Prostate gland (tissue), 2 donors: ENCODE measurements at places on chromosomes 2 and 18. TPM values are rescaled to one million over a fixed set of nuclear protein-coding genes. Genes with fewer than 3 reads are reported as not detected.
A peak's percentile ranks its signal among the peaks of the same experiment; 100 is the strongest.

COL6A3 gene
- total RNA-seq = 86.9 TPM

KCNG2 gene
- total RNA-seq = not detected

- no peaks in the 10 kb centered on the region for H3K36me3 ChIP-seq
- H3K27ac ChIP-seq = no peak overlapping the region
- no peaks in the 10 kb centered on the region for H3K27me3 ChIP-seq
- peaks cover 21% of the 10 kb centered on the region for H3K4me1 ChIP-seq
These were observed 129.3 kb downstream of the HDAC4 start for GRCh38 chr2:239271471-239271870.

PPP1R7 gene
- total RNA-seq = 91.3 TPM

DNA sequence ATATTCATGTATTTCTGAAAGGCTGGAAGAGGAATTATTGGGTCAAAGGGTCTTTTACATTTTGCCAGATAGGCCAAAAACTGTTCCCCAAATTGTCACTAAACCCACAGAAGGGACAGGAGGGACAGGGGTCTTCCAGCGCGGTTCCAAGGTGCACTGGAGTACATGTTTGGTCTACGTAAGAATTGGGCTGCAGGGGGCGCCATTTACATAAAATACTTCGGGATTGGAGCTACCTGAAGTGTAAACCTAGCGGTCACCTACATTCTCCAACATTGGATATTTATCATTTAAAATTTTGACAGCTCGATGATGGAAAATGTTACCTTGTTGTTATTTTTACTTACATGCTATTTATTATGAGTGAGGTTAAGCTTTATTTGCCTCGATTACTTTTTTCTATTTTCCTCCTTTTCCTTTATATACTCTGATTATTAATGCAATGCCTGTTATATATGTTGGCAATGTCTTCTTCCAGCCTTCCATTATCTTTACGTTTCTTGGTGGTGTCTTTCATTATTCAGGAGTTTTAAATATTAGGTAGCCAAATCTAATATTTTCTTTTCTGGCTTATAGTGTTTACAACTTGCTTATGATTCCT is 43.0 kb upstream of the RAB6C start:
- H3K4me3 ChIP-seq = no peak overlapping the region
- peak; percentile 60 for DNase-seq

GRCh38 chr2:60612033-60612432 is 58.6 kb upstream of the BCL11A start:
- no peak for DNase-seq
- H3K36me3 ChIP-seq = no peaks in the 10 kb centered on the region
- no peaks in the 10 kb centered on the region for H3K27me3 ChIP-seq
- H3K27ac ChIP-seq = no peak overlapping the region
- H3K4me1 ChIP-seq = no peaks in the 10 kb centered on the region
- no peak overlapping the region for H3K4me3 ChIP-seq

ACADL gene
- total RNA-seq = 54.0 TPM

AP1S3 gene
- total RNA-seq = 2.7 TPM

- no peaks in the 10 kb centered on the region for H3K36me3 ChIP-seq
- no peak for DNase-seq
- no peaks in the 10 kb centered on the region for H3K4me1 ChIP-seq
- no peaks in the 10 kb centered on the region for H3K27me3 ChIP-seq
- H3K27ac ChIP-seq = no peak overlapping the region
- H3K4me3 ChIP-seq = no peak overlapping the region
These were observed 89.0 kb downstream of the MTCL1 start for GRCh38 chr18:8794156-8794933.

DNA sequence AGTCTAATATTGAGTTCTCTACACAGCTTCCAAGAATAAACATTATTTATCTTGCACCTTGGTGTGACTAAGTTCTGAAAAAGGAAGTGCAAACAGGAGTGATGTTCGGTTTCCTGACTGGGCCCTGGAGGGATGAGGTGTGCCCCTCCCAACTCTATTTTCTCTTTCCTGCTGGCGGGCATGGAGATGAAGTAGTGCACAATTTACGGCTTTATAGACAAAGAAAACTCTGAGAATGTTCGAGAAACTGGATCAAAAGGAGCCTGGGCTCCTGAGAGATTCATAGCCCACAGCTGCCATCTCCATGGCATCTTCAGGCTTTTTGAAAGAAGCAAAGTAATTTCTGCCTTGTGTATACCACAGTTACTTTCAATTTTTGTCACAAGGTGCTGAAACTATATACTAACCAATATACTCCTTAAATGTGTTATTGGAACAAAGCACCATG is 22.3 kb downstream of the LRATD1 start:
- H3K4me3 ChIP-seq = no peak overlapping the region
- no peaks in the 10 kb centered on the region for H3K36me3 ChIP-seq
- no peak overlapping the region for H3K27ac ChIP-seq
- DNase-seq = no peak
- no peaks in the 10 kb centered on the region for H3K4me1 ChIP-seq

DNAH6 gene
- 4.9 TPM for total RNA-seq

- H3K27me3 ChIP-seq = no peaks in the 10 kb centered on the region
- H3K4me3 ChIP-seq = no peak overlapping the region
- H3K36me3 ChIP-seq = no peaks in the 10 kb centered on the region
These were observed 414.7 kb downstream of the LRATD1 start for GRCh38 chr2:15047184-15047583.

GRCh38 chr2:121664086-121664485 is 14.8 kb upstream of the CLASP1 start:
- no peaks in the 10 kb centered on the region for H3K4me1 ChIP-seq
- no peaks in the 10 kb centered on the region for H3K36me3 ChIP-seq
- no peak overlapping the region for H3K4me3 ChIP-seq
- no peak overlapping the region for H3K27ac ChIP-seq
- DNase-seq = no peak

DNA sequence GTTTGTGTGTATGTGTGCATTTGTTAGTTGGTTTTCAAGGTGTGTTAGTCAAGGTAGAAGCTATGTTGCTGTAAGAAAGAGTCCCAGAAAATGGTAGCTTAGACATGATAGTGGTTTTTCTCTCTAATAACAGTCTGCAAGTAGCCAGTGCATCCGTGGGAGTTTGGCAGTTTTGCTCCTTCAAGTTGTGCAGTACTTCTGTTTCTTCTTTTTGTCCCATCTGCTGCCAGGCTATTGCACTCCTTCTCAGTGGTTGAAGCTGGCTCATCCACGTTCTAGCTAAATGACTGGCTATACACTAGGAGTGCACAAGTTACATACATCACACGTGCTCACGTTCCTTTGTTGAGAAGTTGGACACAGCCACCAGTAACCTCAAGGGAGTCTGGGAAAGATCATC is 134.7 kb downstream of the ASXL3 start:
- H3K4me3 ChIP-seq = no peak overlapping the region
- no peak overlapping the region for H3K27ac ChIP-seq
- DNase-seq = no peak
- no peaks in the 10 kb centered on the region for H3K4me1 ChIP-seq

UGT1A6 gene
- 0.85 TPM for total RNA-seq

- no peaks in the 10 kb centered on the region for H3K36me3 ChIP-seq
- H3K4me3 ChIP-seq = no peak overlapping the region
- no peaks in the 10 kb centered on the region for H3K4me1 ChIP-seq
- H3K27me3 ChIP-seq = no peaks in the 10 kb centered on the region
- no peak overlapping the region for H3K27ac ChIP-seq
These were observed 122.8 kb upstream of the COL5A2 start for GRCh38 chr2:189302274-189302948.

- H3K36me3 ChIP-seq = no peaks in the 10 kb centered on the region
- DNase-seq = no peak
- no peaks in the 10 kb centered on the region for H3K4me1 ChIP-seq
- no peak overlapping the region for H3K4me3 ChIP-seq
These were observed 47.6 kb downstream of the GNAL start for GRCh38 chr18:11736656-11737055.

DNA sequence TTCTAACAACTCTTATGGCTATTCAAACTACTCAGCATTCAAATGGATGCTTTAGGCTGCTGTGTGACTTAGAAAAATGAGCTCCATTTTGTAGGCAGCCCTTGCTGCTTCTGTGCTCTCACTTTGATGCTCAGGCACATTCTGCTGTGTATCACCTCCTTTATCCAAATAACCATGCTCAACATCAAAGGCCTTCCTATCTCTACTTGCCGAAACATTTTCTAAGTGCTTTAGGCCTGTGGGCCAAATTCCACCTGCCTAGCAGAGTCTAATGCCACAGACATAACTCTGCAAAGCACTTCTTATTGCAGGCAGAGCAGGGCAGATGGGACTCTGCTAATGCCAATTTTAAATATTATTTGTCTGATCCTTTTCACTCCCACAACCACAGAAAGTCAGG is 397.4 kb downstream of the RND3 start:
- no peak for DNase-seq
- no peaks in the 10 kb centered on the region for H3K4me1 ChIP-seq
- no peaks in the 10 kb centered on the region for H3K27me3 ChIP-seq
- H3K4me3 ChIP-seq = no peak overlapping the region
- H3K36me3 ChIP-seq = no peaks in the 10 kb centered on the region

GRCh38 chr18:62450546-62451410 is 72.0 kb upstream of the ZCCHC2 start:
- H3K4me3 ChIP-seq = no peak overlapping the region
- H3K27ac ChIP-seq = no peak overlapping the region
- no peaks in the 10 kb centered on the region for H3K4me1 ChIP-seq
- no peaks in the 10 kb centered on the region for H3K27me3 ChIP-seq

GRCh38 chr2:27915874-27916273 is 25.3 kb downstream of the BABAM2 start:
- H3K27me3 ChIP-seq = no peaks in the 10 kb centered on the region
- DNase-seq = no peak
- no peaks in the 10 kb centered on the region for H3K36me3 ChIP-seq
- H3K4me3 ChIP-seq = no peak overlapping the region

DNA sequence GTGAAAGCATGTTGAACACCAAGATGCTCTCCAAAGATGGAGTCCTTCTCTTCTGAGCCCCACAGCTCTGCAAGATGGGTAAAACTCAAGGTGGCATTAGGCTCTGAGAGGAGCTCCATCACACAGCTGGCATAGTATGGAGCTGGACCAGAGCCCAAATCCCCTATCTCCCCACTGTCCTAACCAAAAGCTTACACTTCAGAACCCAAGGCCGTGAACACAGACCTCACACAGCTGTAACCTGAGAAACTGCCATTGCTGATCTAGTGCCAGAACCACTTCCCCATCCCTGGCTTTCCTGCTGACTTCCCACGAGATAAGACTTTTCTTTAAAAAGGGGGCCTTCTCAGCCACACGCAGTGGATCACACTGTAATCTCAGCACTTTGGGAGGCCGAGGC is 25.0 kb downstream of the TTC32 start:
- no peaks in the 10 kb centered on the region for H3K4me1 ChIP-seq
- no peak overlapping the region for H3K4me3 ChIP-seq
- H3K27me3 ChIP-seq = no peaks in the 10 kb centered on the region

GRCh38 chr2:199627417-199627816 is 169.7 kb upstream of the SATB2 start:
- no peaks in the 10 kb centered on the region for H3K36me3 ChIP-seq
- no peak overlapping the region for H3K27ac ChIP-seq
- DNase-seq = no peak
- no peak overlapping the region for H3K4me3 ChIP-seq

DNA sequence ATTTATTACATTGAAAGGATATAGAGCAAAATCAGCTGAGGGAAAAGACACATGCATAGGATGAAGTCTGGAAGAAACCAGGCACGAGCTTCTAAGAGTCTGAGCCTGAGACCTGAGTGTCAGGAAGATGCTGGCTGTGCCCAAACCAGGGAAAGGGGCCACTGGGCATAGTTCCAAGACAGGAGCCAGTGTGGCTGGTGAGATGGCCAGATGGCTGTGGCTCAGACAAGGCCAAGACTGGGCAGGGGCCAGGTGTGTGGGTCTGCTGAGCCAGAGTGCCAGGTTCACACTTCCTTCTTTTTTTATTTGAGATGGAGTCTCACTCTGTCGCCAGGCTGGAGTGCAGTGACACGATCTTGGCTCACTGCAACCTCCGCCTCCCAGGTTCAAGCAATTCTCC is 95.5 kb upstream of the ATG16L1 start:
- H3K4me1 ChIP-seq = no peaks in the 10 kb centered on the region
- H3K27me3 ChIP-seq = no peaks in the 10 kb centered on the region
- no peaks in the 10 kb centered on the region for H3K36me3 ChIP-seq
- no peak for DNase-seq

GRCh38 chr2:218953366-218953954 is 6.0 kb upstream of the CDK5R2 start:
- no peak overlapping the region for H3K27ac ChIP-seq
- H3K27me3 ChIP-seq = peaks cover 3% of the 10 kb centered on the region

C2orf92 gene
- 2.0 TPM for total RNA-seq

SCYGR6 gene
- total RNA-seq = not detected

GRCh38 chr2:45300026-45300750 is 290.9 kb upstream of the SIX2 start:
- no peaks in the 10 kb centered on the region for H3K27me3 ChIP-seq
- H3K27ac ChIP-seq = no peak overlapping the region
- H3K4me1 ChIP-seq = no peaks in the 10 kb centered on the region
- no peaks in the 10 kb centered on the region for H3K36me3 ChIP-seq
- no peak for DNase-seq

- H3K4me1 ChIP-seq = no peaks in the 10 kb centered on the region
- no peaks in the 10 kb centered on the region for H3K27me3 ChIP-seq
- no peak for DNase-seq
- H3K36me3 ChIP-seq = no peaks in the 10 kb centered on the region
These were observed 89.8 kb upstream of the CYRIA start for GRCh38 chr2:16755442-16755841.

DNA sequence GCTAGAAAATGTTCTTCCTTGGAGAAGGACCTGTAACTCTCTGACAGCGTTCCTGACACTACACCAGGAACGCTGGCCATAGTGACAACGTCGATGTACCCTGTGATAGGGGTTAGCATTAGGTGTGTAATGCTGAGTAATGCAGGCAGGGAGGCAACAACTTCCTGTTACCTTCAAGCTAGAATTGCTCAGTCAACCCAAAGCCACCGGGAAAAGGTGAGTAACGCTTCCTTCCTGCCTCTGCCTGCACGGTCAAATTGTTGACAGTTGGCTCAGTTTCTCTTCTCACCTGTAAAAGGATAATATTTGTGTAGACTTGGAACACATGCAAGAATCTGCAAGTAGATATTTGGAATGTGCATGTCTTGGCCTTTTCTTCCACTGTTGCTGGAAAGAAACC is 12.7 kb downstream of the FAM110C start:
- H3K27ac ChIP-seq = no peak overlapping the region
- H3K36me3 ChIP-seq = no peaks in the 10 kb centered on the region
- peak; percentile 76 for DNase-seq
- no peaks in the 10 kb centered on the region for H3K4me1 ChIP-seq
- H3K27me3 ChIP-seq = no peaks in the 10 kb centered on the region
- H3K4me3 ChIP-seq = no peak overlapping the region

IGFBP2 gene
- 152 TPM for total RNA-seq

DNA sequence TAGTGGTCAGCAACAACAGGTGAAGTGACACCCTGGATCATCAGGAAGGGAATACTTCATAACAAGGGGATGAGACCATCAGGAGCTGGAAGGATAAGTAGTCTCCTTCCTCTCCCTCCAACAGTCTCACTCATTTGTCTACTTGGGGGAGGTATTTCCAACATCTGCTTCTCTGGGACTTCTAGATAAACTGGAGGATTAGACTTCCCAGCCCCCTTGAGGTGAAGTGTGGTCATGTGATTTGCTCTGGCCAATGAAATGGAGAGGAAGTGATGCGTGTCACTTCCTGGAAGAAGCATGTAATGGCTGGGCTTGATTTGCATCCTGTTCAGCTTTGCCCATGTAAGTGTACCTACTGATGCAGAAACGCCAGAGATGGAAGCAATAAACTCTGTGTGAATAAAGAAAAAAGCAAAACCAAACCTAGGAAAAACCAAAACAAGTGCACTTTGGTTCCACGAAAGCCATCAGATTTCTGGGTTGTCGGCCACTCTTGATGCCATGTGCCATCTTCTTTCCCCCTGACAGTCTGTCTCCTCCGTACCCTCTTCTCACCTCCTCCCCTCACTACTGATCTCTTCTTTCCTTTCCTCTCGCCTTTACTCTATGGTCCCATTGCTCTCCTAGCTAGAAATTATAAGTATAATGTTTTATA is 76.1 kb upstream of the DNMT3A start:
- no peak overlapping the region for H3K4me3 ChIP-seq

NT5C1B gene
- total RNA-seq = 4.8 TPM
